Activated CD8-positive, alpha-beta T cell treated with anti-CD3 and anti-CD28 coated beads for 36 hours (primary cell): ENCODE measurements at places on chromosomes 12 and 14. TPM values are rescaled to one million over a fixed set of nuclear protein-coding genes. Genes with fewer than 3 reads are reported as not detected.

DNA sequence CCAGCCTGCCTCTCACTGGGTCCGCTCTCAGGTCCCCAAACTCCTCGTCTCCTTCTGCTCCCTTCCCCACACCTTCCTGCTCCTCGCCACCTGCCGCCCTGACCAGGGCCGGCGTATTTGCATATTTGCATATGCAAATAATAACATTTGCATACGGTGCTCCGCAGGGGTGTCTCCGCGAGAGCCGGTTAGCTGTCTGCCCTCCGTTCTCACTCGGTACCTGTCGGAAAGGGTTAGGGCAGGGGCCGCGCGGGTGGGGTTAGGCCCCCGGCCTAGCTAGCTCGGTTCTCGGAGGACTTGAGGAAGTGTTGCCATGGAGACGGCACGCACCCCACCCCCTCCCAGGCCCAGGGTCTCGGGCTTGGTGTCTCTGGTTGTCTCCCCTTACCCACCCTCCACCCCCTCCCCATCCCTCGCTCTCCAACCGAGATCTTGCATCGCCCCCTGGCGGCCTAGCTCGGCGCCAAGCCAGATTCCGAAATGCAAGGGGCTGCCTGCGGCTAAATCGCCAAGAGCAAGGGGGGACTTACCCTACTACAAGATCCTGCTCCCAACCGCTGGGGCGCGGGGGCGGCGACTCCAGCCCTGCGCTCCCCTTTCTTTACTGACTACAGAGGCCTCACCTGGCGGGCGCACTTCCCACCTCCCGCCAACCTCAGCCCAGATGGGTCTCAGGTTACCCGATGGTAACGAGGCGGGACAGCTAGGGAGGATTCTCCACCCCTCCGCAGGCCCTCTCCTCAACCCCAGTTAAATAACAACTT is 8.1 kb downstream of the STAC3 start:
- peak; percentile 86 for DNase-seq

The KLHL28 gene
- total RNA-seq = 11.1 TPM

The TAS2R20 gene
- 1.6 TPM for total RNA-seq

DNA sequence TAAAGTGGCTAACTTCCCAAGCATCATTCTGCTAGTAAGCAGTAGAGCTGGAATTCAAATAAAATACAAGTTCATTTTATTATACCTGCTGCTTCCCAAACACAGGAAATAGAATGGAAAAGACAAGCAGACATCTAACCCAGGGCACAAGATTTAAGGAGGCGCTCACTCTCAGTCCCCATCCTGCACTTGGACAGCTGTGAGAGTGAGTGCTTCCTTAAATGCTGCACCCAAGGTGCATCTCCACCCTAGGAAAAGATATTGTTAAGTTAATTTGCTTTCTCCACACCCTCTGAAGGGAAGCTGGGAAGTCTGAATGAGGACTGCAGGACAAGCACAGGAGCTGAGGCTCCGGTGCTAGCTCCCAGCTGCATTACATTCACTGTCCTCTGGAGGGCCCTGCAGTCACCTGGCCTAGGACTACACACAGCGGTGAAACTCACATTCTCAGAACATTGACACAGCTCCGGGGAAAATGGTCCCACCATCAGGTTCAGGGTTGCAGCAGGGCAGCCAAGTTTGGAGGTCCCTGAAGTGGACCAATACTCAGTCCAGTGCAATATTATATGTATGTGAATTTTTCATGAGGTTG is 14.2 kb downstream of the HEBP1 start:
- DNase-seq = peak; percentile 49

- DNase-seq = no peak
Measured at GRCh38 chr12:1972856-1973317, 31.4 kb downstream of the DCP1B start.

The RNASE4 gene
- total RNA-seq = 1.0 TPM

- DNase-seq = no peak
Measured at GRCh38 chr12:103852498-103852997, 11.5 kb upstream of the NT5DC3 start.

GRCh38 chr14:93943930-93944329 is 16.8 kb downstream of the FAM181A start:
- no peak for DNase-seq

GRCh38 chr14:85387181-85387580 is 142.8 kb upstream of the FLRT2 start:
- no peak for DNase-seq

DNA sequence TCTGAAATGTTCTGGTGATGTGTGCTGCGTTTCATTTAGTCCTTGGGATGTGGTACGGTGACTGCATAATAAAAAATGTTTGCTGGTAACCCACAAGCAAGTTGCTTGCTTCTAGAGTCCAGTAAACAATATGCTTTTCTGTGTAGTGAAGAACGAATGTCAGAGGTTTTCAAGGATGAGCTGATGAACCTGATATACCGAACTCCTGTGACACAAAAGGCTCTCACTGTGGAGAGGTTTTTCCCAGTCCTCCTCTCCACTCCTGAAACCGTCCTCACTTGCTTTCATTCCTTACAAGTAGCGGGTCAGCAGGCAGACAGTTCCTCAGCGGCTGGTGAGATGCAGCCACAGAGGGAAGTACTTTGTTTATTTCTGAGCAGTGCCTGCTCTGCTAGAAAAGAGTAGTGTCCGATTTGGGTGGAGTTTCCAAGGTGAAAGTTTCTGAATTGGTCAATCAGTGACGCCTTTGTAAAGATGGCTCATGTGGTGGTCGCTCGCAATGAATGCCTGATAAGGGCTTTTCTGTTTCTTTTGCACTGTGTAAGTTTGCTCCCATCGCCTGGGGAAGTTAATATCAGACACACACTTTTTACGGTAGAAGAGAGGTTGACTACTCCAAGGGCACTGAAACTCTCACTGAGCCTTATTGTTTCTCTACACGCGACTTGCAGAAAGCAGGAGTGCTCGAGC is 3.0 kb downstream of the ETV6 start:
- peak; percentile 49 for DNase-seq

GRCh38 chr14:100950024-100950423 is 46.5 kb upstream of the RTL1 start:
- DNase-seq = no peak

DNA sequence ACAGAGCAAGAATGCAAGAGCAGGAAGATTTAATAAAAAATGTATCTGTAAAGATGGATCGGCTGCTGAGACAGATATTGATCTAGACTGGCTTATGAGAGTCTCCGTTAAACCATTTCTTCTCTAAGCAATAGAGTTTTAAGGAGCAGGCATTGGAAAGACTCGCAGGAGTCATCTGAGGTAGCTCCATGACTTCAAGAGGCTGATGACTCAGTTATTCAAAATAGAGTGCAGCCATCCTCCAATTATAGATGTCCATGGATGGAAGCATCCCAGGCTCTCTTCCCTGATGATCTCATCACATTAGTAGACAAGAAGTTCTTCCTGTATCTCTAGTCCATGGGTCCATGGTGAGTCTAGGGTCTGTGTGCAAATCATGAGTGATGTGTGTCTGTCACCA is 638.3 kb upstream of the TMEM132C start:
- no peak for DNase-seq

GRCh38 chr12:67911275-67911600 is 78.0 kb upstream of the IFNG-AS1 start:
- no peak for DNase-seq

DNA sequence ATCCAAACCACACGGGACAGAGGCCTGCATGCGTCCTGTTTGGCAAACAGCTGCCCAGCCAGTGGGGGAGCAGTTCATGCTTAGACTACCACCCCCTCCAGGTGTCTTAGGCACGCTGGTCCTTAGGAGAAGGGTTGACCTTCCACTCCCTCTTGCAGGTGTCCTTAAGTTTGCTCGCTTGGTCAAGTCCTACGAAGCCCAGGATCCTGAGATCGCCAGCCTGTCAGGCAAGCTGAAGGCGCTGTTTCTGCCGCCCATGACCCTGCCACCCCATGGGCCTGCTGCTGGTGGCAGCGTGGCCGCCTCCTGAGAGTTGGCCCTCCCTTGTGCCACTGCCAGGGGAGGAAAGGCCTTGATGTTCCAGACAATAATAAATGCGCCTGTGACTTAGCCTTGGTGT is 1.8 kb downstream of the C12orf57 start:
- DNase-seq = no peak

DNA sequence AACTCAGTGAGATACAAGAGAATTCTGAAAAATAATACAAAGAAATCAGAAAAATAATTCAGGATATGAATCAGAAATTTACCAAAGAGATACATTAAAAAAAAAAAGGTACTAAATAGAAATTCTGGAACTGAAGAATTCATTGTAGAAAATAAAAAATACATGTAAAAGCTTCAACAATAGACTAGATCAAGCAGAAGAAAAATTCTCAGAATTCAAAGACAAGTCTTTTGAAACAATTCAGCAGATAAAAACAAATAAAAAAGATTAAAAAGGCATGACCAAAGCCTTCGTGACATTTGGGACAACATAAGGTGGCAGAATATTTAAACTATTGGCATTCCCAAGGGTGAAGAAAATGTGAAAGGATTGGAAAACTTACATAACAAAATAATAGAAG is 133.1 kb upstream of the CNOT2 start:
- no peak for DNase-seq

The DIO2 gene
- not detected for total RNA-seq

The NOVA1 gene
- total RNA-seq = not detected

The OR4E2 gene
- total RNA-seq = not detected

DNA sequence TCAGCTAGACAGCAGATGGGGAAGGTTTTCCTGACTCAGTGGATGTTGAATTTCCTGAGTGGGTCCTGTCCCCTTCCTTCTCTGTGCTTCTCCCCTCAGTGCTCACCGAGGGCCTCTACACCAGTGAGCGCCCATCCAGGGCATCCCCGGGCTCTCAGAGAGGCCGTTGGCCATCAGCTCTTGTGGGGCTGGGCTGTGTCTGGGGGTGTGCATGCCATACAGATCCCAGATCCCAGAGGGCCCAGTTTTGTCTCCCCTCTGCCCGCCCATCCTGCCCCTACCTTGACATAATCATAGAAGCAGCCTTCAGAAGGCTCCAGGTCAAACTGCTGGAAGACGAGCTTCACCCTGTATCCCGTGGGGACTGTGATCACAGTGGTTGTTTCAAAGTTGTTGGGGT is 1.1 kb downstream of the C1R start:
- no peak for DNase-seq

The SPPL3 gene
- 20.8 TPM for total RNA-seq

- DNase-seq = no peak
Measured at GRCh38 chr14:34710006-34710405, 4.4 kb downstream of the CFL2 start.

GRCh38 chr12:66688846-66689439 is 10.1 kb upstream of the GRIP1 start:
- DNase-seq = peak; percentile 44

GRCh38 chr14:36214476-36215216 is 38.1 kb upstream of the PTCSC3 start:
- DNase-seq = no peak
